Activated T-helper 17 cell treated with anti-CD3 and anti-CD28 coated beads, Interleukin-2, amount 50 U/mL, for 72 hours (primary cell): ENCODE measurements at places on chromosomes 7 and 10. TPM values are rescaled to one million over a fixed set of nuclear protein-coding genes. Genes with fewer than 3 reads are reported as not detected.

TMEM184A gene
- total RNA-seq = not detected

FGFBP3 gene
- total RNA-seq = 0.37 TPM

CLCN1 gene
- total RNA-seq = 0.11 TPM

DNA sequence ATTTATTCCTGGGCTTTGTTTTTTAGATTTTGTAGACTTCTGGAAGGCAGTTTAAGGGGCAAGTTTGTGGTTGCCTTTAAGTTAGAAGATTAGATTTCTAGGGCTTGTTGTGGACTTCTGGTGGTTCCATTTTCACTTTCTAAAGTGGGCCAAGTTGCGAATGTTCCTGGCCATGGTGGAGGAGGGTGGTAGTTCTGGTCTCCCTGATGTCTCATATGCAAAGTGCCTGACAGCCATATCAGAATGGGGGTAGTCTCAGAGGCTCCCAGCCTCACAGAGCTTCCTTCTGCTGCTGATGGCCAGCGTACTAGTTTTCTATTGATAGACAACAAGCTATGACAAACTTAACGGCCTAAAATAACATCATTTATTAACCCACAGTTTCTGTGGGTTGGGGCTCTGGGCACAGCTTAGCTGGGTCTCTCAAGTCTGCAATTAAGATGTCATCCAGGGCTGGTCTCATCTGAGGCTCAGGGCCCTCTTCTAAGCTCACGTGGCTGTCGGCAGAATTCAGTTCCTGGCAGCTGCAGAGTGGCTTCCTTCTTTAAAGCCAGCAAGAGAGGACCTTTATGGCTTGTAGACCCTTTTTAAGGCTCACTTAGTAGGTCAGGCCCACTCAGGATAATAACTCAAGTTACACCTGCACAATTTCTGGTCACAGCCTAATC is 44.8 kb downstream of the BMPER start:
- no peak for ATAC-seq

- no peak for ATAC-seq
Measured at GRCh38 chr10:90126256-90126595, 424.8 kb downstream of the KIF20B start.

GRCh38 chr10:77711683-77712049 is 74.1 kb upstream of the KCNMA1 start:
- ATAC-seq = peak; percentile 2

DNA sequence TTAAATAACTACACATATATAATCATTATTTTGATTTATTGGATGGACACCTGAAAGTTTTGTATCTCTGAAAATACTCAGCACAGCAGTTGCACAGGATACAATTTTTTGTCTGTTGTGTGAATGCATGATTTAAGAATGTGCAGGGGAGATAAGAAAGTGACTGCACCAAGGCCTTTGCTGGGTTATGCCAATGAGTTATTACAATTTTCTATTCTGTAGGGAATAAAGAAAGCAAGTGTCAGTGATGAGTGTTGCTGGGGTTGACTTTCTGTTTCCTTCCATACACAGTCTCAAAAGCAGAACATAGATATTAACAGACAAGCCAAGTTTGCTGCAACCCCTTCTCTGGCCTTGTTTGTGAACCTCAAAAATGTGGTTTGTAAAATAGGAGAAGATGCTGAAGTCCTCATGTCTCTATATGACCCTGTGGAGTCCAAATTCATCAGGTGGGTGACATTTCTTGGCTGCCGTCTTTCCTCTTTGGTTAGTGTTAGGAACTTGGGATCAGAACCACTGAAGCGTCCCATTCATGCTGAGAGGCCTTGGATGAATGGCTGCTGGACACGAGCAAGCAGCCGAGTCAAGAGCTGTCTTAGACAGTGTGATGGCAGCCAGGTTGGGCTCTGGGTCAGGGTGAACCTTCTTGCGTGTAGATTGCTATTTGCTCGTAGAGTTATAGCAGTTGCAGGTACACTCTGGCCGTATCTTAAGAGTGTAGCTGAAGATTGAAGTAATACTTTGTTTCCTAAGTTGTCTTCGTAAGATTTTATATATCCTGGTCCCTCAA is 92.8 kb downstream of the DOCK1 start:
- no peak for ATAC-seq
